SJSA1 (cell line): ENCODE measurements at places on chromosomes 4 and X. TPM values are rescaled to one million over a fixed set of nuclear protein-coding genes. Genes with fewer than 3 reads are reported as not detected.

DNA sequence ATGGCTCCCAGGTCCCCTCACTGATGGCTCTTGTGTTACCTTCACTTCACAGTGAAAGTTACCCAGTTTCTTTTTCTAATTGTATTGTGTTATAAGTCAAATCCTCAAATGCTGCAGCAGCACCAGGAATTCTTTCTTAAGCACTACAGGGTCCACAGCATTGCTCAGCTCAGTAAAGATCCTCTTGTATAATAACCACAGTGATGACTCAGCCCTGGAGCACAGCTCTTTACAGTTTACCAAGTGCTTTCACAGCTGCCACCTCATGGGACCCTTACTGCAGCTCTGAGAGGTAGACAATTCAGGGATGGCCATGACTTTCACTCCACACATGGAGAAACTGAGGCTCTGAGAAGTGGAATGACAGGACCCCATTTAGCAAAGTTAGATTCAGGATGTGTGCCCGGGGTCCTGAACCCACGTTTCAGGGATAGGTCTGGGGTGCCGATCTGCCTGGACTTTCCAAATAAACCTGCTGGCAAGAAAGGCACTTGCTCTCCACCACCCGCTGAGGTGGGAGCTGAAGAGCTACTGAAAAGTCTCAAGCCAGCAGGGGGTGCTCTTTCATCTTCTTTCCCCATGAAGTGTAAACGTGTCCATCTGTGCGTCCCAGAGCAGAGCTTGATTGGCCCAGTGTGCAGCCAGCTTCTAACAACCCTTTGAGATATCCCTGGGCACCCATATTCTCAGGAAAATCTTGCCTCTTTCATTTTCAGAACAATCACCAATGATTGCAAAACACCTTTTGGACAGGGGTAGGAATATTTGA is 35.7 kb upstream of the GABRQ start:
- no peak overlapping the region for H3K27ac ChIP-seq
- H3K36me3 ChIP-seq = no peaks in the 10 kb centered on the region
- H3K4me3 ChIP-seq = no peak overlapping the region
- no peaks in the 10 kb centered on the region for H3K27me3 ChIP-seq
- H3K4me1 ChIP-seq = peaks cover 7% of the 10 kb centered on the region

DNA sequence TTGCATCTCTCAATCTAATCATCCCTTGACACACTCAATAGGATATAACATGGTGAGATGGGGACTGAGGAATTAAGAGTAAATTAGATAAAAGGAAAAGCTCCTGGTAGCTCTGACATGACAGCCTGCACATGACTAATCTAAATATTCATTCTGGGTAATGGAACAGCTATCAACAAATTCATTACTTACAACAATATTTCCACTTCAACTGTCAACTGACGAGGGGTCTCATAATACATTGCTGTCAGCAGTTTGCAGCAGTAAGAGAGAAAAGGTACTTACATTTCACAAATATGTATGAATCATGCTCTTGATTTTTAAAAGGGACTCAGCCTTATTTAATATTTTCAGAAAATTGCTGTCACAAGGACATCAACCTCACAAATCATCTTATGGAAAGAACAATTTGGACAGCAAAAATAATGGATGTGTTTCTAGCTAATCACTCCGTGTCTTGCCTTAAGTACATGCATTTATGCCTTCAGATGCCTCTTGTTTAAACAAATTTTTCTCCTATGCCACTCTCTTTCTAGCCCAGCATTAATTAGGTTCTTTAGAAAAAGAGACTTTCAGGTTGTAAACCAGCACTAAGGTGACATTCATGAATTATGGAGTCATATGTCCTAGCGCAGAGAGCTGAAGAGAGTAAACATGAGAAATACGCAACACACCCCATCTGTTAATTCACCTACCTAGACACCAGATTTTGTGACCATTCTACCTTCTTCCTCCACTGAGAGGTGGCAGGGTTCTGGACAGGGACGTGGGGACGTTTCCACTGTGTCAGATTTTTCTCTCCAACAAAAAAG is 99.6 kb upstream of the TMEM150C start:
- H3K4me1 ChIP-seq = no peaks in the 10 kb centered on the region
- H3K4me3 ChIP-seq = no peak overlapping the region
- no peaks in the 10 kb centered on the region for H3K36me3 ChIP-seq
- DNase-seq = no peak
- H3K27me3 ChIP-seq = no peaks in the 10 kb centered on the region
- no peak overlapping the region for H3K27ac ChIP-seq

GRCh38 chr4:70930530-70931256 is 28.5 kb downstream of the MOB1B start:
- no peaks in the 10 kb centered on the region for H3K36me3 ChIP-seq
- H3K27me3 ChIP-seq = no peaks in the 10 kb centered on the region
- 0 out of 2 replicates have a peak, but pooled peaks cover 7% of the 10 kb centered on the region for H3K4me1 ChIP-seq
- no peak overlapping the region for H3K4me3 ChIP-seq
- no peak for DNase-seq

GRCh38 chr4:114041117-114041475 is 61.6 kb upstream of the ARSJ start:
- H3K36me3 ChIP-seq = peaks cover 10% of the 10 kb centered on the region; the same call in 1 of the 2 replicates
- H3K27ac ChIP-seq = peak overlapping the region; percentile 89
- H3K27me3 ChIP-seq = no peaks in the 10 kb centered on the region
- peaks cover 37% of the 10 kb centered on the region for H3K4me1 ChIP-seq
- no peak for DNase-seq

DNA sequence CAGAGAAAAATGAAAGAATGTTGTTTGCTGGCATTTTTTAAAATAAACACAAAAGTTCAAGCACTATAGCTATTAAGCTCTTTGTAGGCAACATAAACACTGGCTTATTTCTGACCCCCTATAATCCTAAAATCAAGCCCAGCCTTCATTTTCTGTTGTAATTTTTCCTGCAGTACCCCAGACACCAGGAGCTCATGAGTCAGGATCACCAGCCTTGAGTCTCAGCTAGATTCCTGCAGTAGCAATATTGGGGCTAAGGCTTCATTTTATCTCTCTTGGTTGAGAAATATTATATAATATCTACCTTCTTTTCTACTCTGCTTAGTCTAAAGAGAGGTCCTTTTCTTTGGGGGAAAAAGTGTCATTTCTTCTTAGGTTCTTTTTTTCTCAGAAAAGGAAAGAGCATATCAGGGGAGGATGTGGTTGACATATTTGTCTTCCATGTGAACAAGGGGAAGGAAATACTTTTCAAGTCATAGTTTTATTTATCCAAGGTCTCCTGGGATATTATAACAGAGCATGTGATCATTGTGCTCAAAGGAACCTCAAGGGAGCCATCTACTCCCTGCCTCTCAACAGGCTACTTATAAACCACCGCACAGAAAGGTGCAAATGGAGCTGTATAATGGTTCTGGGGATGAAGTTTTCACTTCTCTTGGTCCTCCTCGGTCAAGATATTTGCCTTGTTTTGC is 678.3 kb upstream of the NR3C2 start:
- H3K27ac ChIP-seq = peak overlapping the region; percentile 46
- H3K36me3 ChIP-seq = no peaks in the 10 kb centered on the region

- H3K4me3 ChIP-seq = no peak overlapping the region
- peaks cover 15% of the 10 kb centered on the region; the same call in 1 of the 2 replicates for H3K4me1 ChIP-seq
- no peaks in the 10 kb centered on the region for H3K36me3 ChIP-seq
- H3K27ac ChIP-seq = no peak overlapping the region
Observed at GRCh38 chr4:156336511-156336910, 382.8 kb upstream of the CTSO start.

DNA sequence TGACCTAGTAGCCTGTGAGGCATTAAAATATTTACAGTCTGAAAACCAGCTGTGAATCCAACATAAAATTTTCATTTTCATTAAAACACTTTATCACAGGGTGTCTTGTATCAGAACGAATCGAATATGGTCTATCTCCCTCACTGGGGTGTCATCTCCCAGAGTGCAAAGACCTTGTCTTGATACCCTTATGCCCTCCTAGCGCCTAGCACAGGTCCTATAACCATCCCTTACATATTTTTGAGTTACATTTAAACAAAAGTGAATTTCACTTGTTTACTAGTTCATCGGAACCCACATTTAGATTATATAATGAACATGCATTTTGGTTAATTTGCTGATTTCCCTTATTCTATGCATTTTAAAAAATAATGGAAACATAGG is 14.0 kb downstream of the DIPK2B start:
- no peaks in the 10 kb centered on the region for H3K27me3 ChIP-seq
- no peaks in the 10 kb centered on the region for H3K36me3 ChIP-seq
- no peak for DNase-seq
- H3K27ac ChIP-seq = no peak overlapping the region

DNA sequence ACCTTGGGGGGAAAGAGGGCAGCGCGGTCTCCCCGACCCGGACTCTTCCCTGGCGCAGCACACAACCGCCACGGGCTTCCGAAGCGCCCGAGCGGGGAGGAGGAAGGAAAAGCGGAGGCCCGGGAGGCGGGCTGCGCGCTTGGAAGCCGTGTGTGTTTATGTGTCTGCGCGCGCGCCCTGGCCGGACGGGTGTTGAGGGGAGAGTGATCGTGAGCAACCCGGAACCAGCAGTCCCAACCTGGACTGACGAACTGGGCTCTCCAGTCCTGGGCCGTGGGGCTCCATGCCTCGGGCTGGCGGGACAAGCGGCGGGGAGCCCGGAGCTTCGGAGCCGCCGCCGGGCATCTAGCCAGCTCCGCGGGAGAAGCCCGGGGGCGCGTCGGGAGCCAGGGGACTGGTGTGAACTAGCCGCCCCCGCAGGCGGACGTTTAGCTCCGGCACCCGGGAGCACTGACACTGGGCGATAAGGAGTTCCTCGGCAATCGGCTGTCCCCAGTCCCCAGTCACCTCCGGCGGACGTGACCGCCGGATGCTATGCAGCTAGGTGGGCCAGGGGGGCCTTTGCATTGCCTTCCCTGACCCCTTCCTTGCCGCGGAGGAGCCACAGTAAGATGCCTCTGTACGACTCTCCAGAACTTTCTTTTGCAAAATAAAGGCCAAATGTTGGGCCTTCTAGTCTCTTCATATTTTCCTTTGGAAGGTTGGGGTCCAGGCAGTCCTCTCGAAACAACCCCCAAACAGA is 74.8 kb upstream of the BCOR start:
- no peaks in the 10 kb centered on the region for H3K27me3 ChIP-seq
- no peaks in the 10 kb centered on the region for H3K36me3 ChIP-seq
- peak; percentile 53 for DNase-seq

GRCh38 chr4:167943872-167944505 is 148.3 kb upstream of the ANXA10 start:
- H3K4me1 ChIP-seq = no peaks in the 10 kb centered on the region
- no peaks in the 10 kb centered on the region for H3K36me3 ChIP-seq
- no peaks in the 10 kb centered on the region for H3K27me3 ChIP-seq
- no peak overlapping the region for H3K4me3 ChIP-seq
- no peak overlapping the region for H3K27ac ChIP-seq

GRCh38 chr4:16026160-16026761 is 57.6 kb downstream of the PROM1 start:
- no peak for DNase-seq
- H3K4me3 ChIP-seq = no peak overlapping the region
- no peaks in the 10 kb centered on the region for H3K36me3 ChIP-seq
- no peaks in the 10 kb centered on the region for H3K4me1 ChIP-seq
- no peaks in the 10 kb centered on the region; the same call in 1 of the 2 replicates for H3K27me3 ChIP-seq

DNA sequence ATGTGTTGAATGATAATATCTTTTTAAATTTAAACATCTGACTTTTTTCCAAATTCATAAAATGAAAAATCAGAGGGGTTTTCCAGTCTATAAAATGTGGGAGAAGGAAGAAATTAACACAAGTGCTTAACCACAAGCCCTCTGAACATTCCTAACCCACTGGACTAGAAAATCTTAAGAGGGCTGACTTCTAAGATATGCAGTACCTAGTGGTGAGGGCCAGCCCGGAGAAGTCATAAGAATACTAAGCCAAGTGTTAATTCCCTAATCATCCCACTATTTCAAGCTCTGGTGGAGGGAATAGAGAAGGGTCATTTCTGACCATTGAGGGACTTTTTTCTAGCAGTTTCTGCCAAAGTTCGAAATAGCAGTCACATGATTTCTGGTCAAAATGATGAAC is 86.9 kb upstream of the NEIL3 start:
- DNase-seq = no peak
- no peak overlapping the region for H3K4me3 ChIP-seq
- no peak overlapping the region for H3K27ac ChIP-seq
- no peaks in the 10 kb centered on the region for H3K27me3 ChIP-seq

DNA sequence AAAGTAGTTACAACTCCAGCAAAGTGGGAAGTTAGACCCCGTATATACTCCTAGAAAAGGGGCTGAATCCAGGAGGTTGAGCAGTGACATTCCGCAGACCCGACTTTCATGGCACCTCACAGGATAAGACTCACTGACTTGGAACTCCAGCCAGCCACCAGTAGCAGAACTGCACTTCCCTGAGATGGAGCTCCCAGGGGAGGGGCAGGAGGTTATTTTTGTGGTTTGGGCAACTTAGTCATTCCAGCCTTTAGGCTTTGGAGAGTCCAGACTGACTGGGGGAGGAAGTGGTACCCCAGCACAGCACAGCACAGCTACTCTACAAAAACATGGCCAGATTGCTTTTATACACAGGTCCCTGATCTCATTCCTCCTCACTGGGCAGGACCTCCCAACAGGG is 319.1 kb downstream of the PCDH19 start:
- DNase-seq = no peak
- no peaks in the 10 kb centered on the region for H3K27me3 ChIP-seq
- no peak overlapping the region for H3K27ac ChIP-seq
- H3K4me3 ChIP-seq = no peak overlapping the region

DNA sequence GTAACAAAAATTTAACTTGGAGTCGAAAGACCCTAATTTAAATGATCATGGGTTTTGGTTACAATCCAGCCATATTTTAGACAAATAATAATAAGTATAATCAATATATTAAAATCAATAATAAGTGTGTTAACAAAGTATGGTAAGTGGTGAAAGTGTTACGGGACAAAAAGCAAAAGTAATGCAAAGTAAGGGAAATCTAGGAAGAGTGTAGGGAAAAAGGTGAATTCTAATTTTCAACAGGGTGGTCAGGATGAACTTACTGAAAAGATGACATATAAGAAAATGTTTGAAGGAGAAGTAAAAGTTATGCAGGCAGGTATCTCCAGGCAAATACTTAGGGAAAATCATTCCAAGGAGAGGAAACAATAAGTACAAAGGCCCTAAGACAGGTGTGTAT is 32.3 kb downstream of the STX18 start:
- no peak for DNase-seq
- H3K27ac ChIP-seq = no peak overlapping the region
- no peak overlapping the region for H3K4me3 ChIP-seq

GRCh38 chr4:22191565-22191964 is 243.0 kb upstream of the KCNIP4 start:
- H3K36me3 ChIP-seq = no peaks in the 10 kb centered on the region
- no peak overlapping the region for H3K4me3 ChIP-seq
- H3K27ac ChIP-seq = no peak overlapping the region
- no peak for DNase-seq
- H3K27me3 ChIP-seq = no peaks in the 10 kb centered on the region
- H3K4me1 ChIP-seq = peaks cover 5% of the 10 kb centered on the region

Gene CLDN22
- total RNA-seq = not detected in 2 replicates

Gene MXRA5
- 0.22 and 0.32 TPM in 2 replicates for total RNA-seq

Gene UGT2B11
- total RNA-seq = not detected in 2 replicates

Gene NFKB1
- total RNA-seq = 35.0 and 47.9 TPM in 2 replicates

Gene TMPRSS11D
- not detected in 2 replicates for total RNA-seq

Gene STIM2
- 13.1 and 27.9 TPM in 2 replicates for total RNA-seq
